ENCODE measurements at places on chromosomes 13 and 19. TPM values are rescaled to one million over a fixed set of nuclear protein-coding genes. Genes with fewer than 3 reads are reported as not detected.

GRCh38 chr19:17441241-17442021 is 7.0 kb downstream of the TMEM221 start:
- peak; percentile 46 for DNase-seq

DNA sequence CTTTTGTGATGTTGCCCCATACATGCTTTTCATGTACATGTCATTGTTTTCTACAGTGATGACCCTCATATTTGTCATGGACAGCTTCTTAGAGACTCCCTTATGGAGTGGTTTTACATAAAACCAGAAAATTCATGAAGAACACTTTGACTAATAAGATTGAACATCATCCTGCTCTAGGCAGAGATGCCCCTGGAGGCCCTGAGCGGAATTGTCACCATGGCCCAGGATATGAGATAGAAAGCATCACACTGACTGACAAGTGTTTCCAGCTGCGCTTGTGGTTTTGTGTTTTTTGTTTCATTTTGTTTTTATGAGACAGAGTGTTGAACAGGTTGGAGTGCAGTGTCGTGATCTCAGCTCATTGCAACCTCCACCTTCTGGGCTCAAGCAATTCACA is 22.2 kb downstream of the ZNF701 start:
- DNase-seq, result no peak

DNA sequence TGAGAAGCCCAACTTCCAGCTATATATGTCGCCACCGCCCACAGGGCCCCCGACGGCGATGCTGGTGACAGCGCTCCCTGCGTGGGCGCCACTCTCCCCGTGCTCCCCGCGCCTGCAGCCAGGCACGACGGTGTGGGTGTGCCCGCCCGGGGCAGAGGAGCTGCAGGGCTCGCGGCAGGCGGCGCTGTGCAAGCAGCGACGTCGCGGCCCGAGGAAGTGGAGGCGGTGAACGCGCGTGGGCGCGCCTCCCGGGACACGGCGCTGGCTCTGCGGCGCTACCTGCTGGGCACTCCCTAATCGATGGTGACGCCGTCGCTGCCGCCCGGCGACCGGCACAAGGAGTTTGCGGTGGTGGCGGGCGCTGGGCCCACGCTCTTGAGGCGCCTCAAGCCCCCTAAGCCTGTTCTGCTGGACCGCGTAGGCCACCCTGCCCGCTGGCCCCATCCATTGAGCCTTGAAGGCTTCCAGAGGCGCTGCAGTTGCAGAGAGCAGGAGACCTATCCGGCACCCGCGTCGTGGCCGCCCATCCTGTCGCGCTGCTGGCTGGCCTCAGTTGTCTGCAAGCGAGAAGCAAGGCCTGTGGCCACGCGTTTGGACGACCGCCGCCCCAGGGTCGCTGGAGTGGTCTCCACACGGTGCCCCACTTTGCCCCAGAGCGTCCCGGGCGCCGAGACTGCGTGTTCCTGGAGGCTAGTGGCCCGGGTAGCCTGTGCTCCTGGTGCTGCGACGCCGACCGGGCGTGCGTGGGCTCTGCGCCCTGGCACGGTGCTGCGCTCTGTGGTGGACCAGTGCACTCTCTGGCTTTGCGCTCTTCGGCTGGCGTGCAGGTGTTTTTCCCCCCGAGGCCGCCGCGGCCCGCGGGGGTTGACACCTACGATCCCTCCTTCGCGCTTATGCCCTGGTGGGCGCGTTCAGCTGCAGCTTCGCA is 23.1 kb downstream of the LRFN3 start:
- peak; percentile 67 for DNase-seq

GRCh38 chr13:106628936-106629659 is 61.2 kb upstream of the ARGLU1 start:
- DNase-seq, result no peak

GRCh38 chr13:44576351-44577235 is 463 bp upstream of the TSC22D1 start:
- peak; percentile 48 for DNase-seq

GRCh38 chr19:14139944-14140343 is 3.6 kb upstream of the ASF1B start:
- no peak for DNase-seq

DNA sequence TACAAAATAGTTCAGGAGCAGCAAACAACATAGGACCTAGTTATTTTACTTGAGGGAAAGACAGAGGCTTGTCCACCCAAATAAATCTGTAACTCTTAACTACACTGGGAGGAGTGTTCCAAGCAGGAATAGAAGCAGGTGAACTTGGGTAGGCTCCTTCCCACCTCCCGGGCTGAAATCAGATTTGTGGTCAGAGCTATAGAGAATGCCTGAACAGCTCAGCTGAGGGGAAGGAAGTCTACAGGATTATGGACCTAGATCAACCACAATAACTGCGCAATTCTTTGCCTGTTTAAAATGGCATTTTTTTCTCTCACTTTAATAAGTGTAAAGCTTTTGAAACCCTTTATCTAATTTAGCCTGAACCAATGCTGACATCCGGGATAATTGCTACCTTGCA is 73.5 kb upstream of the IRS2 start:
- DNase-seq, result no peak

DNA sequence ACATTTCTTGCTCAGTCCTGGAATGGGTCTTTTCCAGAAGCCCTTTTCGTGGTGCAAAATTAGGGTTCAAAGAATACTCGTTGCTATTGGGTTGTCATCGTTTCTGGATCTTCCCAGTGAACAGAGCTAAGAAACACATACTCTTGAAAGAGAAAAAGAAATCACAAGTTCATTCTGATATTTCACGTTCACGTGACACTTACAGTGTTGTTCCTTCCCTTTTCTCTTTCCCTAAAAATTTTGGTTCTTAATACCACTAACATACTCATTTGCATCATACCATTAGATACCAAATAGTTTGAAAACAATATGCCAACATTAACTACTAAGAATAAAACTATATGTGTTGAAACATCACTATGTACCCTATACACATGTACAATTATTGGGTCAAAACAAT is 13.4 kb upstream of the GTF2F1 start:
- no peak for DNase-seq

DNA sequence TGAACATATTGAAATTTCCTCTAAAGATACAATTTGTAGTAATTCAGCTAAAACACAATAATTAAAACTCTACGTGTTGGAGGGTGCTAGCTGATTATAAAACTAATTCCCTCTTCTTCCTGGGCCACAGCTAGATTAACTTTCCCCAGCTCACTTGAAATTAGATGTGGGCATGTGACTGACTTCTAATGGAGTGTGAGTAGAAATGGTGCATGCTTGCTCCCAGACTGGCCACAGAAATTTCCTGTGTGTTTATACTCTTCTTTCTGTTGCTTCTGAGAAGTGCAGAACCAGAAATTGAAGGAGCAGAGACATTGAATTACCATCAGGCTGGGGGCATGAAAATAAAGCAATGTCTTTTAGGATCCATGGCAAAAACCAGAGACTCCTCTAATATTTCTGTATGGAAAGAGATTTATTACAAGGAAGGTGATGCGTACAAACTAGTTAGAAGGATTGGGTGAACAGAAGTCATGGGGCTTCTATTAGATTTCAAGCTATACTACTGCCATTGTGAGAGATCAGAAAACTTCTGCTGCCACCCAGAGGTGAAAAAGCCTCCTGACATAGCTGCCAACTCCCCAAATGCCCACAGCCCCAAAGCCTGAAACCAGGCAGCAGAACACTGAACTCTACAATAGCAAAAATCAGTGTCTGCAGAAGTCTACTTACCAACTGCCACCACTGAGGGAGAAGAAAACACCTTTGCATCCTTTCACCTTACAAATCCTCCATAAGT is 379.2 kb upstream of the MIR17HG start:
- no peak for DNase-seq

- DNase-seq, result no peak
Observed at GRCh38 chr19:2231621-2232221, 4.4 kb downstream of the PLEKHJ1 start.

GRCh38 chr19:4140237-4140711 is 13.2 kb upstream of the CREB3L3 start:
- DNase-seq, result peak; percentile 54

GRCh38 chr13:24693862-24694471 is 13.8 kb downstream of the ATP12A start:
- peak; percentile 67 for DNase-seq

Gene ZNF627
- total RNA-seq, result 6.3 TPM

Gene VMAC
- total RNA-seq, result 7.0 TPM

Gene TMEM86B
- 16.0 TPM for total RNA-seq

Gene KCNJ14
- total RNA-seq, result 0.85 TPM

Gene ENOX1
- total RNA-seq, result 2.4 TPM

Gene ZNF132
- total RNA-seq, result 5.8 TPM

Gene GAMT
- 20.4 TPM for total RNA-seq
